ENCODE measurements at places on chromosomes 5 and 9.

DNA sequence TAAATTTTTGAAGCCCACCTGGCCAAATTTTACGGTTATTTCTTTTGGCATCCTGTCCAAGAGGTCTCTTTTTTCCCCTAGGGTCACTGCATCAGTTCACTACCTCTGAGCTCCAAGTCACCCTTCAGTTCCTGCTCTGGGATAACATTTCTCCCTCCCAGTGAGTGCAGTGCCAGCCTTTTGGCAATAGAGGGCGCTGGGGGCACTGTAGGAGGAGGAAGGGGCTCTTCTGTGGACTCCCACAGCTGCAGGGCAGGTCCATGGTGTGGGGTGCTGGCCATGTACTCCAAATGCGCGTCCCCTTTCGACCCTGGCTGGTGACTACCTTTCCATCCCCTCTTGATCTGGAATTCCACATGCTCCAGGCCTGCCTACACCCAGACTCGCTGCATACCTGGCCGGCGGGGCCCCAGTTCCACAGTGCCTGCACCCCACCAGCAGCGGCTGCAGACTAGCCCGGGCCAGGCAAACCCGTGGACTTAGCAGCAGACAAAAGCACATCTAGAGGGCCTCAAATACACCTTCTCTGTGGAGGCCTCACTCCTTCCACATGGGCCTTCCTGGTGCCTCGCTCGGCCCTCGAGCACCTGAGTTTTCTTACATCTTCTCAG lies 20.3 kb upstream of the NINJ1 start:
- no peak for DNase-seq

GRCh38 chr5:67154556-67155206 lies 41.9 kb downstream of the CD180 start:
- no peak for DNase-seq

GRCh38 chr9:101578378-101578777 lies 16.4 kb downstream of the PPP3R2 start:
- DNase-seq: no peak

DNA sequence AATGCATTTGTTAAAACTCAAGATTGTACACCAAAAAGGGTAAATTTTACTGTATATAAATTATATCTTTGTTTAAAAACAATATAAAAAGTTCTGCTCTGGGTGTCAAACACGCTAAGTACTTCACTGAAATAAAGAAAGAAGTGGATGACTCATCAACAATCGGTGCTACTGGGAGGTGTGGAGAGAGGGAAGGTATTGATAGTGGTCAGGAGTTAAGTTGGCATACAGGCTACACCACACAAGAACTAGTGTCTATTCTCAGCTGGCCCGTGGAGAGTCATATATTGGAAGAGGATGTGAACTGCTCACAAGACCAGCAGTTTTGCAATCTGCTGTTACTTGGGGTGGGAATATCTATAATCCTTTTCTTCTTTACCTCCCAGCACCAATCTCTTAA lies 145.7 kb upstream of the TRPC7 start:
- DNase-seq: no peak

DNA sequence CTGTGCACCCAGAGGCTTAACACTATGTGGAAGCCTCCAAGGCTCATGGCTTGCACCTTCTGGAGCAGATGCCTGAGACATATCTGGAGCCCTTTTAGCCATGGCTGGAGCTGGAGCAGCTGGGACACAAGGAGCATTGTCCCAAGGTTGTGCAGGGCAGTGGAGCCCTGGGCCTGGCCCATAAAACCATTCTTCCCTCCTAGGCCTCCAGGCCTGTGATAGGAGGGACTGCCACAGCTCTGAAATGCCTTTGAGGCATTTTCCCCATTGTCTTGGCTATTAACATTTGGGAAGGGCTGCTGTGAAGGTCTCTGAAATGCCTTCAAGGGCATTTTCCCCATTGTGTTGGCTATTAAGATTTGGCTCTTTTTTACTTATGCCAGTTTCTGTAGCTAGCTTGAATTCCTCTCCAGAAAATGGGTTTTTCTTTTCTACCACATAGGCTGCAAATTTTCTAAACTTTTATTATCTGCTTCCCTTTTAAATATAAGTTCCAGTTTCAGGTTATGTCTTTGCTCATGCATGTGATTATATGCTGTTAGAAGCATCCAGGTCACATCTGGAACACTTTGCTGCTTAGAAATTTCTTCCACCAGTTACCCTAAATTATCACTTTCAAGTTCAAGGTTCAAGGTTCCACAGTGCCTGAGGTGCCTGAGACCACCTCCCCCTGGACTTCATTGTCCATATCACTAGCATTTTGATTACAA lies 221.2 kb downstream of the ADAMTSL1 start:
- no peak for DNase-seq

DNA sequence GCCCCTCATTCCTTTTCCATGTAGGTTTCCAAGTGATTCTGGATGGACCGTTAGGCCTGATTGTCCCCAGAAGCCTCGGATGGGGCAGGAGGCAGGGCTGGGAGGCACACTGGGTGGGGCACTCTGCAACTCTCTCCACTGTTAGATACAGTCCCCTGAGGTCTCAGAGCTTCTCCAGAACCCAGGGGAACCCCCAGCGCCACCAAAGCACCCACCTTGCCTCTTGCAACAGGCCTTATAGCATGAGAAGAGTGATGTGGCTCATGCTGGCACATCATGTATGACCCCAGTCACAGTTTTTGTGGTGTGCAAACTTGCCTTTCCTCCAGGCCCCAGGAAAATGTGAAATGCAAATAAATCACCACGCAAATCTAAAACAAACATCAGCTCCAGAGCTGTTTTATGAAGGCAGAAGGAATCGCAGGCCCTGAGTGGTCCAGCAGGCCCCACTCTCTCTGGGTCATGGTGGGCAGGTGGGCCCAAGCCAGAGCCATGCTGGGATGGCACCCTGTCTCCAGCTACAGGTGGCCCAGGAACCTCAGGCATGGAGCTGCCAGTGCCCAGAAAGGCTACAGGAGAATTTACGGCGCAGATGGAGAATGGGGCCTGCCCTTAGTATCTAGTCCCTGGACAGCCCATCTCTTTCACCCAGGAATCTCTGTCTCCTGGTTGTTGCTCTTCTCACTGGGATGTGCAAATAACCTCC lies 36.3 kb upstream of the CDKN2AIPNL start:
- no peak for DNase-seq

DNA sequence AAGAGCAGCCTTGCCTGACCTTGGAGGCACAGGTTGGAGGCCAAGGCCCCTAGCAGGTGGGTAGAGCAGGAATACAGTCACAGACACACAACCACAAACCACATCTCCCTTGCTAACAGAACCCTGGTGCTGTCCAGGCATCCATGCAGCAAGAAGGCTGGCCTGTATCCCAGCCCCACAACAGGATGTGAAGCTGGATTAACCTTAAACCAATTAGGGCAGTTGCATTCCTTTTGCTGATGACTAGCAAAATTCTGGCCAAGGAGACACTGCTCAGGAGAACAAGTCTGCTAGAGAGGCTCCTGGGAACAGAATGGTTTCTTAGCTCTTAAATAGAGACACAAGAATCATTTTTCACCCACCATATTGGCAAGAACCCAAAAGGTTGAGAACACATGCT lies 97.8 kb downstream of the C5orf15 start:
- DNase-seq: no peak

- no peak for DNase-seq
Observed at GRCh38 chr9:87083986-87084385, 136.7 kb upstream of the GAS1 start.

DNA sequence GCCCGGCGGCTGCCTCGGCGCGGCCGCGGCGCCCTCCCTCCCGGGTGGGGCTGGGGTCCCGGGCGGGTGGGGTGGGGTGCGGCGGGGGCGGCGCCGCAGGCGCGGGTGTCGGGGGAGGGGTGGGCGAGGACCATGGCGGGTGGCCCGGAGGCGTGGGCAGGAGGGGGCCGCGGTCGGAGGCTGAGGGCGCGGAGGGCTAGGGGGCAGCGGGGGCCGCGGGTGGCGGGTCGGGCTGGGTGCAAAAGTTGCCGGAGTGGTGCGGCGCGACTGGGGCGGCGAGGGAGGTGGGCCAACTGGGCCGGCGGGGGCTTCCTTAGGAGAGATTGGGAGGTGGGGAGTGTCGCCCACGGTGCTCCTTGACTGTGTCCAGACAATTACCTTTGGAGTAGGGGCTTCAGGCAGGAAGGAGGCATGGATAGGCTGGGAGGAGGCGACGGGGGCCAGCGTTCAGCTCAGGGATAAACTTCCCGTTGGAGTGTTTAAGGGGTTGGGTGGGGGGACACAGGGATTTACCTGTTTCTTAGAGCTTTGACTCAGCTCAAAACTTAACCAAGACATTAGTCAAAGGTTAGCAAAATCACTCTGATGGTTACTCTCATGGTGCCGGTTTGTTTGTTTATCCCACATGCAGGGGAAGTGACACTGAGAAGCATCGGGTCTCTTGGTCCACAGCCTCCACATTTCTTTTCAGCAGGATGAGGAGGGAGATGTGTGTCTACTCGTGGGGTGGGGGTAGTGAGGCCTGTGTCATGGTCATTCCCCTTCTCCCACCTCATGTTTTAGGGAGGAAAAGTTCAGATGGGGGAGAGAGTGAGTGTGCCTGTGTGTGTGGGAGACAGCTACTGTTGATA lies 859 bp downstream of the CSNK1G3 start:
- no peak for DNase-seq

DNA sequence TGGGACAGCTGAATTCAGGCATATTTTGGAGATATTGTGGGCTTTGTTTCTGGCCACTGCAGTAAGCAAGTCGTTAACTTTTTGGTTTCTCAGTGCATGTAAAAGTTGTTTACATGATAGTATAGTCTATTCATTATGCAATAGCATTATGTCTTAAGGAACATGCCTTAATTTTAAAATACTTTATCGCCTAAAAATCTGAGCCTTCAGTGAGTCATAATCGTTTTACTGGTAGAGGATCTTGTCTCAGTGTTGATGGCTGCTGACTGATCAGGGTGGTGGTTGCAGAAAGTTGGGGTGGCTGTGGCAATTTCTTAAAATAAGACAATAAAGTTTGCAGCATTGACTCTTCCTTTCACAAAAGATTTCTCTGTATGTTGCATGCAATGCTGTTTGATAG lies 5.1 kb downstream of the SCGB3A1 start:
- DNase-seq: no peak

DNA sequence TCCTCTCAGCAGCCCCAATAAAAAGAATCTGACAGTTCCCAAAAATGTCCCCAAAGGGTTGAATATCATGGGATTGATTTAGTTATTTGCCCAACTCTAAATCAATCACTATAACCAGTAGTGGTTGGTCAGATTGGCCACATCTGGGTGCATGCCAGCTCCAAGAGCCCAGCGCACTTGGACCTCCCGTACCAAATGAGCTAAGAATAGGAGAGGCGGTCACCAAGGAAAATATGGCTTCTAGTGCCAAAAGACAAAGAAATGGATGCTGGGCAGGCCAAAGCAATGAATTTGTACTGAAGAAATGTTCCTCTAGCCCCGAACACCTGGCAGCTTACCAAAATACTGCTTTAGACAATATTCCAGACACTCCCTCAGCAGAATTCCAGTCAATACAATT lies 80.3 kb downstream of the RCL1 start:
- DNase-seq: no peak

GRCh38 chr5:91288118-91288916 lies 94.8 kb downstream of the ARRDC3 start:
- DNase-seq: no peak

DNA sequence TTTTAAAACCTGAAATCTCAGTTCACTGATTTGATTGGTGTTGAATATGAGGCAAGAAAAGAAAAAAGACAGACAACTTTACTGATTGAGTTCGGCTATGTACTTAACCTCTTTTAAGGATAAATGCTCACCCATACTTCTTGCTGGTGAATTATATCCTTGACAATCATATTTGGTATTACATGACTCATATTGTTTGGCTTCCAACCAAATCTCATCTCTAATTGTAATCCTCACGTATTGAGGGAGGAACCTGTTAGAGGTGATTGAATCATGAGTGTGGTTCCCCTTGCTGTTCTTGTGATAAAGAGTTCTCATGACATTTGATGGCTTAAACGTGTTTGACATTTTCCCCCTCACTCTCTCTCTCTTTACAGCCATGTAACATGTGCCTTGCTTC lies 255.6 kb upstream of the IZUMO3 start:
- DNase-seq: no peak
